ENCODE measurements at places on chromosomes 2 and 18.

DNA sequence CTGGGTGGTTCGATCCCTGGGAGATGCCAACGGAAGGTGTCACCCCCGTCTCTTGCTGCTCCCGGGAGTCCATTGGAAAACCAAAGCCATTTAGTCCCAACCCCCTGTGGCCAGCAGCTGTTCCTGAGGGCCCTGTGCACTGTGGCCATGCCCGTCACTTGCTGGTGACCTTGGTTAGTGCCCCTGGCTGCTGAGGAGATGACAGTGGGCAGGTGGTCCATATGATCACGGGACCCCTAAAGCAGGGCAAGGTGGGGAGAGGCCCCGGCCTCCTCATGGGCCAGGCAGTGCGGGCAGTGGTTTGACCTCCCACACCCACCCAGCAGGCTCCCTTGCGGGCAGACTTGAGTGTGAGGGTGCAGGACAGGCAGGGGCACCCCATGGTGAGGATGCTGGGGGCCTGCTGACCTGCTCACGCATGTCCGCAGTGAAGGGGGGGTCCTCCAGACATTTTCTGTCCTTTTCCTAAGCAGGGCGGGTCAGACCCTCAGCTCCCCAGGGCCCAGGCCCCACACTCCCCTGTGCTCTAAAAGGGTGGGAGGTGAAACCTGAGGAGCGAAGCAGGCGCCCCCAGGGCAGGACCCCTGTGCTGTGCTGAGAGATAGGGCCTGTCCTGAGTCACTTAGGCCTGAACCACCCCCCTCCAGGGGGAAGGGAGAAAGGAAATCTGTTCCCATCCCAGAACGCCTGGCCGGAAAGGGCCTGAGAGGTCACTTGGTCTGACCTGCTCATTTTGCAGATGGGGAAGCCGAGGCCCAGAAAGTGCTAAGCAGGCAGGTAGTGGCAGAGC, 6.8 kb downstream of the ITM2C start:
- DNase-seq: no peak

DNA sequence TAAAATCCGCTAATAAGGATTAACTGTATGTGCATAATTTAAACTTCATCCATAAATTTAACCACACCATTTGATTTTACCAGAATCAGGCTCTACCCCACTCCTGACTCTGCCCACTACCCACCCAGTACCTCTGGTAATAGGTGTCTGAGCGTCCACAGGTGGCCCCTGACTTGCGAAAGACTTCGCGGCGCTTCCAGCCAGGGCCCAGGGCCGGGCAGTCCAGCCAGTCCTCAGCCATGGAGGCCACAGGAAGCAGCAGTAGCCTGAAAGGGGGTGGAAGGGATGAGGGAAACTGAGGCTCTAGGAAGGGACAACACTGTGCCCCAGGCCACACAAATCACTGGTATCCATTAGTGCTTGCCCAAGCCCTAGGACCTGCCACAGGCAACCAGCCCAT, 1.6 kb downstream of the MBD1 start:
- no peak for DNase-seq

GRCh38 chr2:62084801-62085200, 111.1 kb upstream of the B3GNT2 start:
- no peak for DNase-seq

- no peak for DNase-seq
Observed at GRCh38 chr2:53235836-53236582, 531.6 kb upstream of the CHAC2 start.

DNA sequence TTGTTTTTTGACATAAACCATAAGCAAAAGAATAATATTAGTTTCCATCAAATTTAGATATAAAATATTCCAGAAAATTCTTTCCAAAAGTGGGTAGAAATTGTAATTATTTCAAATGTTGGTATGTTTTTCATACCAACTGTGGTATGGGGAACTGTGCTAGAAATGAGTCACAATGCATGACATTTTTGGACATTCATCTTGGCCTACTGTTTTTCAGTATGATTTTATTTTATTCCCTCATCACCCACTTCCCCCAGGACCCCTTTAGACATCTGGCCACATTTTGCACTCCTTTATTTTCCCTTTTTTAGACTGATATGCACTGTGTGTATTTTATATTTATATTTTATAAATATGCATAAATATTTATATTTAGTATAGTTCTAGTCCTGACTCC, 97.1 kb downstream of the DPP4 start:
- DNase-seq: no peak

DNA sequence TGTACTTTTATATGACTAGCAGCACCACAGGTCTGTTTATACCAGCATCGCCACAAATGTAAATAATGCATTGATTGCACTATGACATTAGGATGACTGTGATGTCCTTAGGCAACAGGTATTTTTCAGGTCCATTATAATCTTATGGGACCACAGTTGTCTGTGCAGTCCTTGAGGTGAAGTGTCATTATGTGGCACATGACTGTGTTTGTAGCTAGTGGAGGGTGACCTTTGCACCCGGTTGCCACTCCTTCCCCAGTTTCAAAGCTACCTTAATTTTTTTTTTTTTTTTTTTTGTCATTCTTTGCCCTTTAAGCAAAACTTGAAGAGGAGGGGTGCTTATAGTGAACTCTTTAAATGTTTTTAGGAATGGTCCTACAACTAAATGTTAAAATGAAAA, 386.4 kb downstream of the THSD7B start:
- no peak for DNase-seq

GRCh38 chr2:88210132-88211002, 40.2 kb downstream of the THNSL2 start:
- no peak for DNase-seq

- no peak for DNase-seq
Observed at GRCh38 chr2:132871831-132872230, 201.8 kb upstream of the LYPD1 start.

- no peak for DNase-seq
Observed at GRCh38 chr2:109646961-109647360, 32.8 kb downstream of the SOWAHC start.

GRCh38 chr2:240172071-240172895, 31.8 kb upstream of the OTOS start:
- no peak for DNase-seq

DNA sequence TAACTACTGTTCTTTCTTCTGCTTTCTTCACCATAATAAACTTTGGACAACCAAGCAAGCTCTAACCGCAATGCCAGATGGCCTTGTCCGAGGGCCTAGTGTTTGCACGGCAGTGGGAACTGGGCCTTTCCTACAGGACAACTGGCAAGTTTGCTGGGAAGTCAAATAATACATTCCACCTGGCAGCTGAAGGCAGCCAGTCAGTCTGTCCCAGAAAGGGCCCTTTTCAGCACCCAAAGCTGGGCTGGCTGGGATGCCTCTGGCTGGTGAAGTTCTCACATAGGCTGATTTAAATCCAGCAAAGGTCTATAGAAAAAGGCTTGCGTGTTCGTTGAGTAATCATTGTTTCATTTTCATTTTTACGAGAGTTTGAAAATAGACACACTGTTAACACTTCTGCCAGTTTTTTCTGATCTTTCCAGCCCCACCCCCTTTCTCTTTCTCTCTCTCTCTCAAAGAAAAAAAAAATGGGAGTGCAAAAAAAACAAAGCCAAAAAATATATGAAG, 110.0 kb upstream of the EPAS1 start:
- peak; percentile 55 for DNase-seq

- no peak for DNase-seq
Observed at GRCh38 chr2:105671156-105671555, 73.6 kb upstream of the NCK2 start.

- no peak for DNase-seq
Observed at GRCh38 chr2:191929288-191929687, 82.4 kb upstream of the CAVIN2 start.

DNA sequence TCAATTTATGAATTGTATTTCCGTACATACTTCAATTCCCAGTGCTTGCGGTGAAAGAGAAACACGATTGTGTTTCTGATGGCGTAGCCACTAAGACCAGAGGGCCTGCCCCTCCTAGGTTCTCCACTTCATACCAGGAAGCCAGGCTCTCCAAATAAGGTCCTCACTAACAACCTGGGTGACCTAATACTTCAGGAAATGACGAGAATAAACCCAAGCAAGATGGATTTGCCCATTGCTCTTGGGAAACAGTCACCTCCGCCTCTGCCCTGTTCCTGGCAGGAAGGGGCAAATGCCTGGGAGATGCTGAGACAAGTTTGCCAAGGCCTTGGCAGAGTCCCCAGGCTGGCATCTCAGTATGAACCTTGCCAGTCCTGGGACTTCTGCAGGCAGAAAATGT, 41.8 kb downstream of the TTC32 start:
- DNase-seq: no peak

DNA sequence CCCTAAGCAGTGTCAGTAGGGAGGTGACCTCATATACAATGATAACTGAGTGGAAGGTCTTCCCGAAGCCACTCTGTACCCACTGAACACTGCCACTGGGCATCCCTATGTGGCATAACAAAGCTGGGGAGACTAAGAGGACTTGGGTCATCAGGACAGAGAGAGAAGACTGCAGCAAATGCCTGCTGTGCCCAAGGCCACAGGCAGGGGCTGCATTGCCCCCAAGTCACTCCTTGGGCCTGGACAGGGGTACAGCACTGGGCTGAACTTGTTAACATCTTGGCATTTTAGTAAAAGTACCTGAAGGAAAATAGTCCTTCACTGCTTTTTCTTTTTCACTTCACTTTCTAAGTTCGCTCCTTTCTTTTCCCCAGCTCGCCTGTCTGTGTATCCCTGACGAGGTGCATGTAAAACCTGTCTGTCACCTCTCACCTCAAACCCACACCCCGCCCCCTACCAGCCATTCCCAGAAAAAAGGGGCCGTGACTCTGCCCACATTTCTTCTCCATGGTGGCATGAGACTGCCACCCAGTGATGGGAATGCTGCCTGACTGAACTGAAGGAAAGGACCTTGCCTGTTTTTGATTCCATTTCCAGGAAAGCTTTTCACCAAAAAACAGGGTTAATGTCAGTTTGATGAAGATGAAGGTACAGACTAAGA, 62.9 kb downstream of the MTHFD2 start:
- DNase-seq: no peak

GRCh38 chr2:219505585-219505984, 6.9 kb downstream of the GMPPA start:
- DNase-seq: no peak

GRCh38 chr2:112725545-112726457, 5.0 kb downstream of the NT5DC4 start:
- DNase-seq: no peak

GRCh38 chr2:172021955-172022354, 22.2 kb downstream of the METAP1D start:
- DNase-seq: no peak

- no peak for DNase-seq
Observed at GRCh38 chr18:57002627-57003026, 144.3 kb upstream of the BOD1L2 start.

DNA sequence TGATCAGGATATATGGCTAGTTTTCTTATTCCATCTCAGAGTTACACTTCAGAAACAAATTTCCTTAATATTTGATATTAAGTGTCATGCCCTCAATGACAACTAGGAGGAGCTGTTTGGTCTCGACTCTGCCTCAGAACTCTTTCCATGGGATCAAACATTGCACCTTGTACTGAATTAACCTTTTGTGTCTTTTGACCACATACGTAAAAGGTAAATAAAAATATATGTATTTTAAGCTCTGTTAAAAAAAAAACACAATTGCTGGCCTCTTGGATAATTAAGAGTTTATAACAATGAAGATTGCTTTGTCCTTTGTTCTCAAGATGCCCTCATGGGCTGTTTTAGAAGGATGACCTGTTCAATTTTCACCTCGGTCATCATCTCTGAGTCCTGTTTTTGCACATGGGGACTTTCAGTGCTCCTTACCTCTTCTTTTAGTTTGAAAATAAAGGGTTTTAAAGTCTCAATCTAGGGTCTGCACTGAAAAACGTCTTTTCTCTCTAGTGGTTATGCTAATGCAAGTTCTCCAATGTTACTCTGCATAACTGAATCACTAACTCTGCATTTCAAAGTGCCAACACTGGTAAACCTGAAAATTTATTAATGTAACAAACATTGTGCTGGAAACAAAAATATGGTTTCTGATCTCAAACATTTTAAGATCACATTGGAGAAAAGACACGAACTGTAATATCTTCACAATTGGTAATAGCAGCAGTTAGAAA, 18.8 kb upstream of the FN1 start:
- DNase-seq: no peak

DNA sequence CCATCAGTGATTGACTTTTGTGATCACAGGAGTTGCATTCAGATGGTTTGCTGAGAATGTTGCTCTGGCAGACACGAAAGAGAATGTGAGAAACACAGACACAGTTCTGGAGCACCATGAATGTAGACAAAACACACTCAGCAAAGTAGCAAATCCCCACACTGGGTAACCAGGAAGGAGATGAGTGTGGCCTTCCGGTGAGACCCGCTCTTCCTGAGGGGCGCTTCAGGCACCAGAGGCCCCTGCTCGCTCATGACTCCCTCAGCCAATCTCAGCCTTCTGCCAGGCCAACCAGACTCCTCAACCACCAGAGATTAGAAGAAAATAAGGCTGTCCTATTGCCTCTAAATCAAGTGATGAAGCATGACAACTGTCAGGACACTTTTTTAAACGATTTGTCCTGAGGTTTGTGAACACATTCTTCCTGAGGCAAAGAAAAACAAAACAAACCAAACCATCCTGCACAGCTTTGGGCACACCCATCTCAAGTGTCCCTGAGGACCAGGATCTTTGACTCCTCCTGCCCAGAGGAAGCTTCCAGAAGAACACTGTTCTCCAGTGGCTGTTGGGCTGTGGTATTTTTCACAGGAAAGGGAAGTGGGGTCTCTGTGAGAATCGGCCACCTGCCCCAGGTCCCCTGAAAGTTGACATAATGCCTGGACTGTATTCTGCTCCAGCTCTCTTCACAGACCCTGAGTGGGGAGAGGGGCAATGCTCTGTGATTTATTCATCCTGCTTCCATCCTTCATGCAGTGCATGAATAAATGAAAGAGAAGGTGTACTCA, 152.8 kb downstream of the BCL11A start:
- DNase-seq: no peak

- DNase-seq: no peak
Observed at GRCh38 chr2:168853471-168853870, 36.8 kb downstream of the SPC25 start.

DNA sequence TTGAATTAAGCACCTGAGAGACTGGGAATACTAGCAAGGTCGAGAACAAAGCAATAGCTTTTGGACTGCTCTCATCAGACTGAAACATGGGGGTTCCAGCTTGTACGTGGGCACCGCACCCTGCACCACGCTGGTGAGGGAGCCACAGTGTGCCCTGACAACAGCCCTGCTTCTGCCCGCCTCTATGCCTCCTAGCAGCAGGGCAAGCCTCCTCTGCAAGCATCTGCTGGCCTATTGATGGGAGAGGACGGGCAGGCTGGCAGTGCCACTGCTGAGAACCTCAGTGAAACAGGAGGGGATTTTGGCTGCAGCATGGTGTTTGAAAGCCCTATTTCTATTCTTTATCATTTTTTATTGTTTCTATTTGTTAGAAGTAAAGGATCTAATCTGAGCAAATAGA, 146.1 kb upstream of the OTOS start:
- DNase-seq: no peak

DNA sequence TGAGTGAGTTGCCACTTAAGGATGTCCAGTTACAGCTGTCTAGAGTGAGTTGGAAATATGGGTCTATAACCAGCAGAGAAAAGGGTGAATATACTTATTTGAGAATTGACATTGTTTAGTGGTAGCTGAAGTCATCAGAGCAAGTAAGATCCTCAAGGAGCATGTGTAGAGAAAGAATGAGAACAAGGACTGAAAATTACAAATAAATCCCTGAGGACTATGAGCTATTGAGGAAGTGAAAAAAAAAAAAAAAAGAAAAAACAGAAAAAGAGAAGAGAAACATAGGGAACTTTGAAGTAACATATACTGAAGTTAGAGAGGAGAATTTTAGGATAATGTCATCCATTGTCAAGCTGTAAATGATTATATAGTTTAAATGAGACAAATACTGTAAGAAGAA, 134.0 kb upstream of the CCDC68 start:
- no peak for DNase-seq

GRCh38 chr2:48844417-48845155, 89.1 kb upstream of the LHCGR start:
- DNase-seq: no peak

All from left forelimb (tissue), 1 donor.